Dorsolateral prefrontal cortex (tissue), 122 donors: ENCODE measurements at places on chromosomes 16 and 17. TPM values are rescaled to one million over a fixed set of nuclear protein-coding genes. Genes with fewer than 3 reads are reported as not detected.

The SLC52A1 gene
- not detected for total RNA-seq

The DNASE1L2 gene
- total RNA-seq, result 6.0 TPM

The SAMD14 gene
- 42.7 TPM for total RNA-seq

The RSPRY1 gene
- 38.7 TPM for total RNA-seq

The NPTX1 gene
- total RNA-seq, result 234 TPM

- no peak for DNase-seq
These were observed 2.6 kb upstream of the HOXB5 start for GRCh38 chr17:48596000-48596734.

DNA sequence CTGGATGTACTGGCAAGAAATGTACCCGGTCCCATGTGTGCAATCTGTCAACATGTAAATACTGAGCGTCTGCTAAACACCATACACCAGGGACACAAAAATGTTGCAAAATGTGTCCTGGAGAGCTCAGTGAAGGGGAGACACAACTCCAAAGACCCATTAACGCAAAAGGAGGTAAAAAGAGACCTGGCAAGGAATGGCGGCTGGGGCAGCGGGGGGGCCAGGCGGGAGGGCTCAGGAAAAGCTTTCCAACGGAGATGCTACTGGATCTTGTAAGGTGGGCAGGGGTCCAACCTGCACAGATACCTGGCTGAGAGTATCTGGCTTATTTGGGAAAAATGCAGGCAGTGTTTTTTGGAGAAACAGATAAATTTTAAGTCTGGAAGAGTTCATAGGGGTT, 40.7 kb downstream of the ADCY9 start:
- no peak for DNase-seq

DNA sequence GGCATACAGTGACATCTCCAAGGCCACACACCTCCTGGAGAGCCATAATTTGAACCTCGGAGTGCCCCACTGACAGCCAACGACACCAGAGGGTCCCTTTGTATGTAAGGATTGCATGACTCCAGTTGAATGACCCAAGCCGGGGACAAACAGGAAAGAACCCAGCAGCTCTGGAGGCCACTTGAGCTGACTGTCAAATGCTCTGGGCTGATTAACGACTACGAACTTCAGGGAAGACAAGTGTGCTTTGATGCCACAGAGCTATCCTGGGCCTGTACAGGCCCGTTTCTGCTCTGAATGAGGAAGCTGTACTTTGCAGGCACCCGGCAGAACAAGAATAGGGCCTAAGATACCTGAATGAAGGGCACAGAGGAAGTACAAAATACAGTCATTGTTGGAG, 404.6 kb downstream of the SLC39A11 start:
- no peak for DNase-seq

DNA sequence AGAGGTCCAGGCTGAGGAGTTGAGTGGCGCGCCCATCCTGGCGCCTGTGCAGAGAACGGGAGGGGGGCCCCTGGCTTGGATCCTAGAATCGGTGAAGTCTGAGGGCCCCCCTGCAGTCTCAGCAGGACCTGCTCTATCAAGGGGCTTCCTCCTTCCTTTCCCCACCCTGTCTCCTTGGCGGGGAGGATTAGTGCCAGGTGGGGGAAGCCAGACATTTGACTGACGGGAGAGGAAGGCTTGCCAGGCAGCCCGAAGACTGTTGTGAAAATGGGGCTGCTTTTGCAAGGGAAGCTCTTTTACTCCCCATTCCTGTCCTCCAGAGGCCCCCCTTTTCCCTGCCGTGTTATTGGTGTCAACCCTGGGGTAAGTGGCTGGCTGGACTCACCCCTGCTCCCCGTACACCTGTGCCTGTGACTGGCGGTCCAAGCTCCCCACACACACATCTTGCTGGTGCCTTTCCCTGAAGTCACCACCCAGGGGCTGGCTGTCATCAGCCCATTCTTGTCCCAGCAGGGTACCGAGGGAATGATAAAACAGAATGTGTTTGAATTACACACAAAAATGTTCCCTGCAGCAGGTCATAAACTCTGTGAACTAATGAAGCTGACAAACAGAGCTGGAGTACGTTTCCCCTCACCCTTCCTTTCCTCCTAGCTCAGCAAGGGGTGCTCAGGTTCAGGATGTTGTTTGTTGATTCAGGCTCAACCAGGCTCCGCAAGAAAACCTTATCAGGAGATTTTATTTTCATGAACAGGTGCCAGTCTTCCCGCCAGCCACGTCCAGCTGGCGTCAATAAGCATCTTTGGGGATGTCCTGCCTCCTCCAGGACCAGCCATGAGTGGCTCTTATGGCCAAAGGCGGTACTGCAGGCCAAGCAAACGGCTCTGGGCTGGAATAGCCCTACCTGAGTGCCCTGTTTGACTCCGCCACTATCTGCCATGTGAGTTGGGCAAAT, 4.4 kb upstream of the ARMC7 start:
- no peak for DNase-seq

DNA sequence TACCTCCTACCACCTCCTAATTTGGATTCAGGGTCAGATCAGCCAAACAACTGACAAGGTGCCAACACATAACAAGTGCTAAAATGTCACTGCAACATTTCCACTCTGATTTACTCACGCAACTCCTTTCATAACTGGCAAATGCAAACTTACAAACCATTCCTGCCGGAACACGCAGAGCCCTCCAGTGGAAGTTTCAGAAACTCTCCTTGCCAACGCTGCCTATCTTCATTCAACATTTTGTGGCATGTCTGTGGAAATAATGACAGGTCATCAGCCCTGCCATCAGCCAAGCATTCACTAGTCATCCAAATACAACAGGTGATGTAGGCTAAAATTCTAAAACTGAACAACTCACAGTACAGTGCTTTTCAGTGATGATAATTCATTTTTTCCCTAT, 37.7 kb upstream of the OR3A1 start:
- DNase-seq, result no peak

DNA sequence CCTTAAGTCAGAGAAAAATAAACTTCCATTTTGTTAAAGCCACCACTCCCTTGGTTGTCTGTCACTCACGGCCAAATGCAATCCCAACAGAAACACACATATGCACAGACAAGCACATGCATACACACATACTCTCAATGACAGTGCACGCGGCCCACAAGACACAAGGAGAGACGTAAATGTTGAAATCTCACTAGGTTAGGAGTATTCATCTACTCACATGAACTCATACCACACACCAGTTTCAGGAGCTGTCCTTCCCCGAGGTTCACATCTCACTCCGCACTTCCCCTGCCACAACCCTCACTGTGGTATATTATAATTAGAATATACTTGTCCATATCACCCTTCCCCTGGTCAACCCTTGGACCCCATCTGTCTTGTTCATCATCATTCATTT, 30.5 kb upstream of the CRYBA1 start:
- DNase-seq, result no peak

DNA sequence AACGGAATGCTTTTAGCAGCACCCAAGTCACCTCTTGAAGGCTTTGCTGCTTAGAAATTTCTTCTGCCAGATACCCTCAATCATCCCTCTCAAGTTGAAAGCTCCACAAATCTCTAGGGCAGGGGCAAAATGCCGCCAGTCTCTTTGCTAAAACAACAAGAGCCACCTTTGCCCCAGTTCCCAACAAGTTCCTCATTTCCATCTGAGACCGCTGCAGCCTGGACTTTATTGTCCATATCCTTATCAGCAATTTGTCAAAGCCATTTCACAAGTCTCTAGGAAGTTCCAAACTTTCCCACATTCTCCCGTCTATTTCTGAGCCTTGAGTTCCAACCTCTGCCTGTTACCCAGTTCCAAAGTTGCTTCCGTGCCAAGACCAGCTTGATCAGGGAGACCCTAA, 27.4 kb downstream of the TMC6 start:
- no peak for DNase-seq

GRCh38 chr17:57667461-57667923, 77.6 kb downstream of the CCDC182 start:
- DNase-seq, result peak; percentile 18

GRCh38 chr17:13537871-13538643, 63.7 kb downstream of the HS3ST3A1 start:
- DNase-seq, result no peak

GRCh38 chr17:27539152-27539551, 82.9 kb downstream of the KSR1 start:
- no peak for DNase-seq

GRCh38 chr16:14241631-14242030, 170.5 kb downstream of the MRTFB start:
- DNase-seq, result no peak

- DNase-seq, result no peak
These were observed 522 bp downstream of the NAGS start for GRCh38 chr17:44004761-44005526.

GRCh38 chr17:54983260-54983659, 14.7 kb downstream of the STXBP4 start:
- no peak for DNase-seq

GRCh38 chr17:48153691-48154358, 46.3 kb downstream of the SNX11 start:
- no peak for DNase-seq

- no peak for DNase-seq
These were observed 22.8 kb downstream of the ABCC1 start for GRCh38 chr16:15972046-15972868.

- no peak for DNase-seq
These were observed 169.7 kb downstream of the ANKFN1 start for GRCh38 chr17:56322991-56323390.

- DNase-seq, result peak; percentile 46
These were observed 40.5 kb upstream of the ACSF3 start for GRCh38 chr16:89052890-89053724.
